ENCODE measurements at places on chromosomes 6 and 20. TPM values are rescaled to one million over a fixed set of nuclear protein-coding genes. Genes with fewer than 3 reads are reported as not detected.

DNA sequence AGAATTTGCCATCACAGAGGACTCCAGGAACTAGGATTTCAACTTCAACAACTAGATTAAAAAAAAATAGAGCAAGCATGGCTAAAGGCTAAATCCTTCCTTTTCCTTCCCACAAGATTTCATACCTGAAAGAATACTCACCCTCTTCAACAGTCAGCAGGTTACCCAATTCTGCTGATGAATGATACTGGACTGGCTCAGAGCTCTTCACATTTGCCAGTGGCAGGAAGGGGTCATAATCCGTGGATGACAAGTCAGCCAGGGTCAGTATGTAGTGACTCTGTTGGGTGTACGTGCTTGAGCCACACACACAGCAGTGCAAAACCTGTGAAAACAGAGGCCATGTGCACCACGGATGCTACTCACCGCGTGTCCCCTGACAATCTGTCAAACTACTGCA is 152.9 kb downstream of the INSM1 start:
- H3K4me3 ChIP-seq = no peak overlapping the region
- H3K27me3 ChIP-seq = no peaks in the 10 kb centered on the region
- H3K4me1 ChIP-seq = no peaks in the 10 kb centered on the region
- no peaks in the 10 kb centered on the region for H3K36me3 ChIP-seq
- no peak overlapping the region for H3K27ac ChIP-seq

GRCh38 chr20:17228624-17229061 is 1.8 kb downstream of the PCSK2 start:
- DNase-seq = no peak
- no peaks in the 10 kb centered on the region for H3K4me1 ChIP-seq

Gene CAPN11
- total RNA-seq = not detected

- no peak for DNase-seq
- no peaks in the 10 kb centered on the region for H3K27me3 ChIP-seq
- no peak overlapping the region for H3K27ac ChIP-seq
- H3K4me3 ChIP-seq = no peak overlapping the region
- no peaks in the 10 kb centered on the region for H3K4me1 ChIP-seq
Observed at GRCh38 chr20:49961413-49961812, 21.4 kb upstream of the SNAI1 start.

GRCh38 chr6:157981132-157981394 is 600 bp upstream of the SYNJ2 start:
- H3K4me1 ChIP-seq = peaks cover 10% of the 10 kb centered on the region
- no peaks in the 10 kb centered on the region for H3K27me3 ChIP-seq
- peak overlapping the region; percentile 63 for H3K4me3 ChIP-seq
- peak overlapping the region; percentile 55 for H3K27ac ChIP-seq

DNA sequence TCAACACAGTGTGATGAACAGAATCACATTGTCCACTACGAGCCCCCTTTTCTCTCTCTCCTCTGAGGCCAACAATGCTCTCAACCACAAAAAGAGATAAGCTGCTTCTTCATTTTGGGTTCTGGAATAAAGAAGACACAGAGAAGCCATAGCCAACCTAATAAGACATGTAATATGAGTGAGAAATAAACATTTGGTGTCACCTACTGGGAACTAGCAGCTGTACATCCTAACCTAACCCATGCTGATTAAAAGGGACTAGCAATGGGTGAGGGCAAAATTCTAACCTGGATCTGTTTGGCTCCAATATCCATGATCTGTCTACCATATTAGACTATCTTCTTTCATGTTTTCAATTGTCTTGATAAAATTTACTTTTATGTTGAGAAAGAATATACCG is 369.1 kb upstream of the MARCKS start:
- no peaks in the 10 kb centered on the region for H3K36me3 ChIP-seq
- no peak overlapping the region for H3K4me3 ChIP-seq
- H3K27ac ChIP-seq = no peak overlapping the region
